ENCODE measurements at places on chromosomes 6 and 20. TPM values are rescaled to one million over a fixed set of nuclear protein-coding genes. Genes with fewer than 3 reads are reported as not detected.

Gene ABHD16B
- not detected for total RNA-seq

GRCh38 chr20:61659994-61660346, 405.7 kb downstream of the TAF4 start:
- no peak for DNase-seq

DNA sequence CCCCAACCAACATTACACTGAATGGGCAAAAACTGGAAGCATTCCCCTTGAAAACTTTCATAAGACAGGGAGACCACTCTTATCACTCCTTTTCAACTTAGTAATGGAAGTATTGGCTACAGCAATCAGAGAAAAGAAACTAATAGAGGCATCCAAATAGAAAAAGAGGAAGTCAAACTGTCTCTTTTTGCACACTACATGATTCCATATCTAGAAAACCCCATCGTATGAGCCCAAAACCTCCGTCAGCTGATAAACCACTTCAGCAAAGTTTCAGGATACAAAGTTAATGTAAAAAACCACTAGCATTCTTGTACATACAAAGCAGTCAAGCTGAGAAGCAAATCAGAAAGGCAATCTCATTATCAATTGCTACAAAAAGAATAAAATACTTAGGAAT, 580.4 kb upstream of the PTCHD4 start:
- no peak for DNase-seq

Gene ECI2
- total RNA-seq = 33.9 TPM

GRCh38 chr6:19325335-19325789, 511.8 kb upstream of the ID4 start:
- no peak for DNase-seq
